Breast epithelium (tissue), 4 donors: ENCODE measurements at places on chromosomes 3 and 15. TPM values are rescaled to one million over a fixed set of nuclear protein-coding genes. Genes with fewer than 3 reads are reported as not detected.
A peak's percentile ranks its signal among the peaks of the same experiment; 100 is the strongest.

DNA sequence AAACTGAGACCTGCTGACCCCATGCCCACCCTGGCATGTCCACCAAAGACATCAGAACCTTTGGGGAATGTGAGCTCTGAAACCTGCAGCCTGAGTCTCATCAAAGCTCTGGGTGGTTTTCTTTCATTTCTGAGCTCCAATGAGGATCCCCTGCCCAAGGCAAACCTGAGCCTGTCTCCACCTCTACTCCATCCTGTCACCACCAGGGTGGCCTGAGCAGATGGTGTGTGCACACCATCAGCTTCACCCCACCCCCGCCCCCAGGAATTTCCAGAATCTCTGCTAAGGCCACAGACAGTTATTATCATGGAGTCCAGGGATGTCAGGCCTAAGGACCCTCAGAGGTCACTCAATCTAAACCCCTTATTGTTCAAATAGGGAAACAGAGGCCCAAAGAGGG, 1.3 kb downstream of the XIRP1 start:
- no peak for DNase-seq

DNA sequence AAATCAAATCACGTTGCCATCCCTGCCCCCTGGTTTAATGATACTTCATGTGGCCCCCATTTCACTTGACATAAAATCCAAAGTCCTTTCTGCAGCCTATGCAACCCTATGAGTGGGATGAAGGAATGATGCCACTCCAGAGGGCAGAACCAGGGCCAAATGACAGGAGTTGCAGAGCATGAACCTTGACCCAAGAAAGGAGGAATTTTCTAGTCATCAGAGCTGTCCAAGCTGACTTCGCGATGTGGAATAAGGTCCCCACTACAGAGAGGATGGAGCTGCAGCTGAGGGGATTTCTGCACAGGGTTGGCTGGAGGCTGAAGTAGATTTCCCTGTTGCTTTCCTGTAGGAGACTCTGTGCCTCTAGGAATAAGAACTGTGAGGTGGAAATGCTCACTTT, 15.8 kb upstream of the EPHB3 start:
- no peak for DNase-seq

DNA sequence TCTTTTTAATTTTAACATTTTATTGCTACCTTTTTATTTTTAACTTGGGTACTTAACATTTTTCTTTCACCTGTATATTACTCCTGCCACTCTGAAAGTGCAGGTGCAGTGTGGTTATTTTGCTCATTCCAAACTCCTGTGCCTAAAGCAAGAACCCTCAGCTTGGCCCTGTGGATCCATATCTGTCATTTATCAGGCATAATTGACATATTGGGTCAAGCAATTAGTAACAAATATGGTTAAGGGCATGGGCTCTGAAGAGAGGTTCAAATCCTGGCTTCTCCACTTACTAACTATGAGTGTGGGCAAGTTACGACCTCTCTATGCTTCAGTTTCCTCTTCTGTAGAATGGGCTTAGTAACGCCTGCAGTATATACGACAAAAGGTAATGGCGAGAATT, 9.8 kb upstream of the VPS8 start:
- no peak for DNase-seq

GRCh38 chr3:117510396-117510795, 800.8 kb downstream of the TUSC7 start:
- no peak for DNase-seq

DNA sequence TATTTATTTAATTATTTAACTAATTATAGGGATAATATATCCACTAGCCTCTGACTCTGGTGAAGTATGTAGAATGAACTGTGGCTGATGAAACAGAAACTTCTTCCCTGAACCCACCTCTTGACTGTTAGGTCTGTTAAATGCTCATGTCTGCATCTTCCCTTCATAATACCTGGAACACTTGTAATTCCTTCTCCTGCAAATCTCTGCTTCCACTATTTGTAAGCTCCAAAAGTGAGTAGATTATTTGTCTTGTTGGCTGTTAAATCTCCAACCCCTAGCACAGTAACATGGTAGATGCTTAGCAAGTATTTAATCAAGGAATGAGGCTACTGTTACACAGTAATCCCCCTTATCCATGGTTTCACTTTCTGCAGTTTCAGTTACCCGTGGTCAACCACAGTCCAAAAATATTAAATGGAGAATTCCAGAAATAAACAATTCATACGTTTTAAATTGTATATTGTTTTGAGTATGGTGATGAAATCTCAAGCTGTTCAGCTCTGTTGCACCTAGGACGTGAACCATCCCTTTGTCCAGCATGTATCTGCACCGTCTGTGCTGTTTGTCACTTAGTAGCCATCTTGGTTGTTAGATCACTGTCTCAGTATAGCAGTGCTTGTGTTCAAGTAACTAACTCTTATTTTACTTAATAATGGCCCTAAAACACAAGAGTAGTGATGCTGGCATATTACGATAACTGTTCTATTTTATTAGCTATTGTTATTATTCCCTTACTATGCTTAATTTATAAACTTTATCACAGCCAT, 5.7 kb downstream of the TTBK2 start:
- DNase-seq = no peak

DNA sequence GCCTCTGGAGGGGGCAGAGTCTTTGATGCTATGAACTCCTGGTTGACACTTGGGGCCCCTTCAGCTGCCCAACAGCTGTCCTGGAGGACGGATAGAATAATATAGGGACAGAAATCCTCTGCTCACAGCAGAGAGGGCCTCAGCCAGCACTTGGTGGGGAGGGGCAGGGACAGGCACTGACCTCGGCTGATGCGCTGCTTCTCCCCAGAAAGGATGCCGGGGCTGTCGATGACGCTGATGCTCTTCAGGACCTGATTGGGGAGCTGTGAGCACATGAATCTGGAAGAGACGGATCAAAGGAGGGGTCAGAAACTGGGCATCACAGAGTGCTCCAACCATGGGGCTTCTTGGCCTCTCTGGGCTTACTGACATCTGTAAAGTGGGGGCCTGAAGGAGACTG, 29.5 kb downstream of the EHD4 start:
- no peak for DNase-seq

GRCh38 chr15:26690778-26691177, 82.1 kb downstream of the GABRB3 start:
- DNase-seq = no peak

DNA sequence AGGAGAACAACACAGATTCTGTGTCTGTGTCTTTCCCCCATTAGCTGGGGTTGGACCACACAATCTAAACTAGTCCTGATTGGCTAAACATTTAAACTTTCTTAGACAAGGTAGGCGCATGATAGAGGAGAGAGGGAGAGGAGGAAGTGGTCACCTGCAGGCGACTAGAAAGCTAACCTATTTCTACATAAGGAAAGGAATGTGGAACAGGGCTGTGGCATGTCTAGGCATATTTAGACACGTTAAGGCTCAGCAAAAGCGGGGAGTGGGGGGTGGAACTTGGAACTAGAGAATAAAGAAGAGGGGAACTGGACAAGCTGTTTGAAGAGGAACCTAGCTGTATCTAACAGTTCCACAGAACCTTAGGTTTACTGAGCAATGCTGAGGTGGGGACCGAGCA, 12.8 kb downstream of the LRRC28 start:
- DNase-seq = no peak

- no peak for DNase-seq
Measured at GRCh38 chr3:100104442-100104798, 9.9 kb downstream of the FILIP1L start.

DNA sequence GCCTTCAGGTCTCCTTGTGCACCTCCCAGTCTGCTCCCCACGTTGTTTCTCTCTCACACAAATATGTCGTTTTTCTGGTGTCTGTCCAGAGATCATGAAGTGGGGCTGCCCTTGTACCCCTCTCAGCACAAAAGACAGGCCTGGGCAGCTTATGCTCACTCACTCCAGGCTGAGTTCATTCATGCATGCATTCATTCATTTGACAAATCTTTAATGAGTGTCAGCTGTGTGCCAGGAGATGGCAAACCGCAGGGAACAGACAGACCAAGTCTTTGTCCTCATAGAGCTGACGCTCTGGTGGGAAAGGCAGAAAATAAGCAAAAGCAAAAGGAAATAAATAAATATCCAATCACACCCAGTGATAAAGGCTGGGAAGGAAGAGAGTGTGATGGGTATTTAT, 7.6 kb upstream of the TRH start:
- no peak for DNase-seq

GRCh38 chr3:49610666-49611280, 56.5 kb downstream of the BSN start:
- no peak for DNase-seq

DNA sequence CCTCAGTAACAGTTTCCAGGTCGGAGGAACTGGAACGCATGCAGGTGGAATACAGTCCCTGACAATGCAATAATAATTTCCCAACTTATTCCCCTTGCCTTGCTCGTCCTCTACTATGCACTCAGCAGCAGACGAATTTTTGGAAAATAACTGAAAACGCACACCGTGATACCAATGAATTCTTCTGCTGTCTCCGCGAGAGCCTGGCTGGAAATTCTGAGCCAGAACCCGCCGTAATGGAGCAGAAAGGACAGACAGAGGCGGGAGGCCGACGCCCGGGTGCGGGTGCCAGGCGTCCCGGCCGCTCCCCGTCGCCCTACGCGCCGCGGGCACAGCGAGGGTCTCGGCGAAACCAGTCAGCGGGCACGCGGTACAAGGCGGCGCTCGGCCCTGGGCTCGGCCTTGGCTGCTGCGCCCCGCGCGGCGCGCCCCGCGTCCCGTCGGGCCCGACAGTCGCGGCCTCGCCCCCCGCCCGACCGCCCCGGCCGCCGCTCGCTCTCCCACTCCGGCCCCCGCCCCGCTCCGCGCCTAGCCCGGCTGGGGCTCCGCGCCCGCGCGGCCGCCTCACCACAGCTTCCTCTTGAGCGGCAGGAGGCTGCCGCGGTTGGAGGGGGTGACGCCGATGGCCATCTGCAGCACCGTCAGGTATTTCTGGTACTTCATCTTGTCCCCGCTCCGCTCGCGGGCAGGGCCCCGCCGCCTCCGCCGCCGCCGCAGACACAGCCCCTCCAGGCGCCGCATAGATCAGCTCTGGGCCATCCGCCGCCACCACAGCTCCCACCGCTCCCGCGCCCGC, 114.5 kb upstream of the GOLGA8J start:
- no peak for DNase-seq

DNA sequence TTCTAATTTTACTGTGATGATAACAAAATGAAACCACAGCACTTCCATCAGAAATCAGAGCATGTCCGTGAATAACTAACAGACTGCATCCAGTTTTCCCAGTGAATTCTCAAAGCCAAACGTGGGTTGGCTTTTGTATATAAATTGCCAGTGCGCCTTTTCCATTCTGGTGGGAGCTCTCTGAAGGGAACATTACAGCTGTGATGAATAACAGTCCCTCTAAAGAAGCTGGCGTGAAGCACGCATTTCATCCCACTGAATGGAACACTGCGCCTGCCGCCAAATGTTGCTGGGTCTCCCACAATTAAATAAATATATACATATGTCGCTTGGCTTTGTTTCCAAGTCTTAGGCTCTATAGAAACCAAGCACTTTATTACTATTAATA, 113.0 kb upstream of the PFN2 start:
- no peak for DNase-seq

GRCh38 chr3:159910991-159911663, 77.5 kb upstream of the IL12A start:
- no peak for DNase-seq

DNA sequence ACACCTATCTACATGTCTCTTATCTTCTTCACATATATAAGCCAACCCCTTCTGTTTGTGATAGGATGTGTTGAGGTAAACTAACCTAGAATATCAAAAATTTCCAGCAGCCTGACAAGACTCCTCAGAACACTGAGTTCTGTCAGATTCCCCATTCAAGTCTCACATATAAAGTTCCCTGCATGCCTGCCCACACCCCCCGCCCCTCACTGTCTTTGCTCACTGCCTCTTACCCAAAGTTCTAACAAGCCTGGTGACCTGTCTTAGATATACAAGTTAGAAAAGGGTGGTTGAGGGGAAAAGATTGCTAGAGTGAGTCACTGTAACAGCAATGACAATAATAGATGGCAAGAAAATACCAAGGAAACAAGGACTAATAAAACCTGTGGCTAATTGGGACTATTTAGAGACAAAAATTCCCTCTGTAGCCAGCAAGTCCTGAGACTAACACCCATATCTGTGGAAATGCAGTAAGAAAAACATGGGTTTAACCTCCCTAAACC, 40.1 kb downstream of the FBXO22 start:
- DNase-seq = no peak

- DNase-seq = peak; percentile 75
Measured at GRCh38 chr3:48656061-48656840, 6.4 kb downstream of the CELSR3 start.

DNA sequence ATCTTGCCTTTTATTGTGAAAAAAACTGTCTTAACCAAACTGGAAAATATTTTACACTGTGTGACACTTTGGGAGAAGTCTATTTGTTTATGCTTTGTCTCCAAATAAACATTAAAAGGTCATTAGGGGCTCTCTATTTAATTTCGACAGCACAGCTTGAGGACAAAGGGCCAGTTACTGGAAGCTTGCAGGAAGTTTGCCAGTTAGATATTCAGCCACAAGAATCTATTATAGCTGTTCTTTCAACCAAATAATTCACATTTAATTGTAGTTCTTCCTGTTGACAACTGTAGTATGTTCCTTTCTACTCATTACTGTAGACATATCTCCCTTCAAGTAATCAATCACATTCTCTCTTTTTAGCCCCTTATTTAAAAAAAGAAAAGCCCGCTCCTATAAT, 6.1 kb downstream of the CP start:
- DNase-seq = no peak

Gene BCL2A1
- total RNA-seq = 1.4 TPM

Gene POPDC2
- total RNA-seq = 6.9 TPM

Gene ITPR1
- 227 TPM for total RNA-seq

Gene GOLGA8J
- not detected for total RNA-seq

Gene XCR1
- total RNA-seq = under 0.01 TPM

Gene GPR27
- total RNA-seq = 4.0 TPM

Gene PTX3
- total RNA-seq = 10.1 TPM

Gene PHLDB2
- 53.1 TPM for total RNA-seq

Gene UTS2B
- total RNA-seq = not detected

Gene SLC28A2
- not detected for total RNA-seq

Gene RTP1
- not detected for total RNA-seq

Gene SEMA3G
- total RNA-seq = 255 TPM

Gene GP5
- total RNA-seq = 0.16 TPM
